Fibroblast of skin of left biceps (primary cell): ENCODE measurements at places on chromosomes 4 and X.

- DNase-seq = no peak
These were observed 62.6 kb downstream of the C4orf46 start for GRCh38 chr4:158609116-158609515.

- no peak for DNase-seq
These were observed 11.0 kb downstream of the BCOR start for GRCh38 chrX:40086569-40087335.

- DNase-seq = peak; percentile 24
These were observed 72.9 kb upstream of the ENOX2 start for GRCh38 chrX:130975947-130976346.

DNA sequence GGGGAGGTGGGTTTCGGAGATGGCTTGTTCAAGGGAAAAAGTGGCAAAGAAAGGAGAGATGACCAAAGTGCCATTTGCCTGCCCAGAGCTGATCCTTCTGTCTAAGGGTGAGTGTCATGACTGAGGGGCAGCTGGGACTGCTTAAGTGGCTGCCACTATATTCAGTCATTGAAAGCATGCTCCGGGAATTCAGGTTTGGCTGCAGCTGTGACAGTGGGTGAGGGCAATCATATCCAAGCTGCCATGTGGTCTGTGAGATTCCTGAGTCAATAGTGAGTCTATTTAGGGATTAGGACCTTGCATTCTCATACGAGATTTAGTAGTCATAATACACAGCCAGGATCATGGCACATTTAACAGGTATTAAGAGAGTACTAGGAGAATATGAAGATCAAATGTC, 138.8 kb upstream of the BANK1 start:
- no peak for DNase-seq

- DNase-seq = no peak
These were observed 20.1 kb upstream of the IL3RA start for GRCh38 chrX:1316527-1316926.

GRCh38 chr4:53476232-53477037, 99.0 kb downstream of the FIP1L1 start:
- peak; percentile 96 for DNase-seq

DNA sequence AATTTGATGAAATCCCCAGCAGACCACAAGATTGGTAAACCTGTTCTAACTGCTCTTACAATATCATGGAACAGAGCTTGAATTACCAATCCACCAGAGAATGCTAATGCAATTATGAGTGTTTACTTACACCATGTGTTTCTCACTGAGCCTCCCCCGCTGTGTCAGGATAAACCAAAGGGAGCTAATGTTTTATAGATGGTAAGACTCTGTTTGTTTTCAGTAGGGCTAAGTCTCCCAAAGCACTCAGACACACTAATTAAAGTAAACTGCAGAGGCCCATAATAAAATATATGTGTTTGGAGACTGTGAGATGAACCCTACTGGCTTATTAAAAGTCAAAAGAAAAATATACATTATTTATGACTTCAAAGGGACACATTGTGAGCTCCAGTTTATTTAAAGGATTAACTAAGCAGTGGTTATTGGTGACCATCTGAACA, 261.7 kb upstream of the FAM241A start:
- no peak for DNase-seq

DNA sequence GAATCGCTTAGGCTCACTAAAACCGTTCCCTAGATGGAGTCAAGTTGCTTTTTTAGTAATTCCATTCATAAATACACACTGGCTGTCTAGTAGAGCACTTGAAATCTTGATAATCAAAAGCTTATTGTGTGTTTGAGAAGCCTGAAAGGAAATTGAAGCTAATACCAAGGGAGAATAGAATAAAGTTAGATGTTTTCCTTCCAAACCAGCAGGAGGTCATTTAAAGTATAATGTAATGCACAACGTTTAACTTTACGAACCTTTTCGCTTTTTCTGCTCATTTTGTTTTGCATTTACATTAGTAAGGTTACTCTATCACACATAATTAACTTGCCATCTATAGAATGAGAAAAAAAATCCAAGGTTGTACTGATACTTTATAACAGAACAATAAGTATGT, 440.9 kb downstream of the NKX6-1 start:
- no peak for DNase-seq

- DNase-seq = no peak
These were observed 2.0 kb downstream of the BCOR start for GRCh38 chrX:40095583-40096394.

- no peak for DNase-seq
These were observed 73.3 kb upstream of the HHIP start for GRCh38 chr4:144572660-144573059.

- peak; percentile 46 for DNase-seq
These were observed 2.5 kb downstream of the COQ2 start for GRCh38 chr4:83282049-83282535.

DNA sequence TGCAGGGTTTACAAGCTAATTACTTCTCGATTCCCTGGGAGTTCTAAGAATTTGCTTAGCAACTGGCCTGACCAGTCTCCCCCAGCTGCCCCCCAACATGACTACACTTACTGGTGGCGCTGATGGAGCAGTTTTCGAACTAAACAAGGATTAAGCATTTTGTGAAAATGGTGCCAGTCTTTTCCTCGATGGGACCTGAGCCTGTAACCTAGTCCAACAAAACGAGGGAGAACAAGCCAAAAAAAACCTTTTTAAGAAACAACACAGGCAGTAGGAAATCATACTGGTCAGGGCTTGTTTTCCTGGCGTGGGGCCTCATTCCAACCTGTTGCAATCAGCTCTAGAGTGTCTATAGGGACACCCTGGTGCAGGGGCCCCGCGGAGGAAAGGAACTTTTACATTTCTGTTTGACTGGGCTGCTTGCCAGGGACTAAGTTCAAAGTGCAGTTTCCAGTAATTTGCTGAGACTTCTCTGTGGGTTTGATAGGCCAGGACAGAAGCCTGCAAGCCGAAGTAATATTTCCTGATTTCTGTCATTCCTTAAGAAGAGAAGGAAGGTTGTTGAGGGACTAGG, 158.7 kb downstream of the SPRY1 start:
- peak; percentile 89 for DNase-seq

DNA sequence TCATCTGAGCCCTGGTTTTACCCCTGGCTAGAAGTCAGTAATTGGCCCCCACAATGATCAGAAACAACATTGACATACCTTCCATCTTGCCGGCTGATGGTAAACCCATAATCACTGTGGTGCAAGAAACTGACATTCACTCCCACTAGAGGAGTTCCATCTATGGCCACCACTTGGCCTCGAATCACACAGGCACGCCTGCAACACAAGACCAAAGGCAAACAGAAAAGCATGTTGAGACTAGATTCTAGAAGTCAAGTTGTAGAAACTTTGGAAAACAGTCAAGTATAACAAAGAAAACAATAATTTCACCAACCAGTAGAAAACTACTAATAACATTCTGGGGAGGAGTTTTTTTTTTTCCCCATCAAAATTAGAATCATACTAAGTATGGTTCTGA, 183.4 kb downstream of the SH2D1A start:
- DNase-seq = no peak

GRCh38 chr4:121554382-121554781, 142.4 kb downstream of the ANXA5 start:
- DNase-seq = peak; percentile 47

DNA sequence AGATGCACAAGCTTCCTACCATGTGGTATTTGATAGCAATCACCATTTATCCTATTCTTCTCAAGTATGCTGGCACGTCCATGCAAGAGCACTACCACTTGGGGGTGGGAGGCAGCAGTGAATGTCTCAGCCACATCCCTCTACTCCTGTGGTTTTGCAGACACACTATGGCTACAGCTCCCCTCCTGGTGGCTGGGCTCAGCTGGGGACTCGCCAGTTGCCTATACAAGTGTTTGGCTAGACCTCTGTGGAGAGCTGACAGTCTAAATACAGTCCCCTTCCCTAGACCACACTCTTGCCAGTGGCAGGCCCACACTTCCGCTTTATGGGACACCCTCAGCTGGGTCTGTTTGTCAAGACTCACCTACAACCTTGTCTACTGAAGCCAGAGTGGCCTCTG, 53.2 kb downstream of the ADGRA3 start:
- no peak for DNase-seq

GRCh38 chr4:121009578-121010478, 62.5 kb downstream of the NDNF start:
- no peak for DNase-seq

- DNase-seq = no peak
These were observed 45.9 kb downstream of the PTCHD1 start for GRCh38 chrX:23380581-23380980.

- no peak for DNase-seq
These were observed 122.4 kb upstream of the PGRMC2 start for GRCh38 chr4:128410037-128410436.

GRCh38 chr4:111650146-111650545, 495.1 kb upstream of the FAM241A start:
- DNase-seq = no peak

GRCh38 chrX:47745416-47745815, 86.4 kb upstream of the UXT start:
- DNase-seq = no peak

DNA sequence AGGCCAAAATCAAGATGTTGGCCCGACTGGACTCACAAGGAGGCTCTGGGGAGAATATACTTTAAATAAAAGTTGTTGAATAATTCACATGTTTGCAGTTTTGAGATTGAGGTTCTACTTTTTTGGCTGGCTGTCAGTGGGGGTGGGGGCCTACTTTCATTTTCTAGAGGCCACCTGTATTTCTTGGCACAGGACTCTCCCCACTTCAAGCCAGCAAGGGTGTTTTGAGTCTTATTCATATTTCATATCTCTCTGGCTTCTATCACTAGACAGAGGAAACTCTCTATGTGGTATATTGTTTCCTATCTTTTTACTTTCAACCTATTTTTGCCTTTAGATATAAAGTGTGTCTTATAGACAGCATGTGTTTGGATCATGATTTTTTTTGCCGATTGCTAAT, 266.4 kb downstream of the PRR32 start:
- DNase-seq = no peak

- no peak for DNase-seq
These were observed 41.8 kb downstream of the EIF4E start for GRCh38 chr4:98887145-98887544.
